ENCODE measurements at places on chromosomes 2 and 18. TPM values are rescaled to one million over a fixed set of nuclear protein-coding genes. Genes with fewer than 3 reads are reported as not detected.
A peak's percentile ranks its signal among the peaks of the same experiment; 100 is the strongest.

CNTNAP5 gene
- not detected for total RNA-seq

VAMP8 gene
- total RNA-seq: 21.2 TPM

DNA sequence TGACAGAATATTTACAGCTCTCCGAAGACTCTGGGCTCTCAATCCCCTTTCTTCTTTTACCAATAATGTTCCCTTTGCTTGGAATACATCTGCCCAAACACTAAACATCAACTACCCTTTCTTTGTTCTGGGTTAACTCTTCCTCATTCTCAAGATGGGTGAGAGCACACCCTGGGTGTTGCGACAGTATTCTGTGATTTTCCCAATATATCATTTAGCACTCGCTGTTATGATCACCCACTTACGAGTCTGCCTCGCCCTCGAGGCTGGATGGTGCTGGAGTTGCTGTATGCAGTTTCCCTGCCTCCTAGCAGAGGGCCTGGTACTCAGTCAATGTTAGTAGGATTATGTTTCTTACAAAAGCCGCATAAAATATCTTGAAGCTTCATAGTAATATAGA, 93.2 kb downstream of the SOCS6 start:
- DNase-seq: no peak

CREG2 gene
- total RNA-seq: 2.4 TPM

GRCh38 chr2:17864676-17865075, 13.8 kb upstream of the KCNS3 start:
- DNase-seq: no peak

MARCHF4 gene
- 2.7 TPM for total RNA-seq

TNS1 gene
- total RNA-seq: 47.8 TPM

GRCh38 chr2:75562513-75562864, 1.8 kb upstream of the EVA1A start:
- DNase-seq: no peak

HOXD9 gene
- 0.06 TPM for total RNA-seq

DNA sequence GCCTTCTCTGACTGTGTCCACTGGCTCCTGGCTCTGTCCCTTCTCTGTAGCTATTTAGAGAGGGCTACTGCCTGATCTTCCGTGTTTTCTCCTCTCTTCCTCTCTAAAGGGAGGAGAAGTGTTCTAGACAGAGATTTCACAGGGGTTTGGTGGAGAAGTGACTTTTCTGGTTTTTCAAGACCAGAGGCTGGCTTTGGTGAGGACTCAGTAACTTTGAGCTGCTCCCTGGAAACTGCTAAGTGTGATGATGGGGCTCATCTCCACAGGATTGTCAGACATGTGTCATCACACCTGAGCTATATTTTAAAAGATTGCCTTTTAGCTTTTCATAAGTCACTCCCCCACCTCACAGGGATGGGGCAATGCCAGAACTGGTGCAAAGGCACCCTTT, 6.2 kb downstream of the MAL start:
- no peak for DNase-seq

SH2D6 gene
- 5.9 TPM for total RNA-seq

GRCh38 chr18:34661464-34662087, 48.5 kb upstream of the DTNA start:
- DNase-seq: peak; percentile 64

GRCh38 chr2:239138610-239139009, 262.2 kb downstream of the HDAC4 start:
- no peak for DNase-seq

GRCh38 chr2:106868275-106868674, 17.7 kb downstream of the ST6GAL2 start:
- no peak for DNase-seq

DNA sequence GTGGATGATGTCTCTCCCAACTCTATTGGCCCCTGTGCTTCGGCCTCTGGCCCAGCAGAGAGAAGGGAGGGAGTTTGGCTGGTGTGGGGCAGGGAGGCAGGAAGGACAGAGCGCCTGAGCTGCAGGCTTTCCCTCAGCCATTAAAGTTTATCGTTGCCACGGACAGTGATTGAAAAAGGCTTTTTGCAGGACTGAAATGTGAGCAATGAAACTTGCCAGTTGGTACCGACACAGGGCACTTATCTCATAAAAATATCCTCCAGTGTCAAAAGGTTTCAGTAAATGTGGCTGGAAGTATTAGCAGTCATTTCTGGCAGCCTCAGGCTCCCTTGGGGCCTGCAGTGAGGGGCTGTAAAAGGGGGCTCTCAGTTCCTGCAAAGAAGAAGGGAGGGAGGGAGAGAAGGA, 169.2 kb downstream of the GLI2 start:
- no peak for DNase-seq

- peak; percentile 16 for DNase-seq
Measured at GRCh38 chr18:295756-296490, 28.1 kb upstream of the THOC1 start.

- DNase-seq: peak; percentile 98
Measured at GRCh38 chr2:10935953-10936942, 24.5 kb downstream of the KCNF1 start.

NIFK gene
- 55.7 TPM for total RNA-seq

ALK gene
- total RNA-seq: not detected

- DNase-seq: peak; percentile 72
Measured at GRCh38 chr2:188668017-188668680, 306.0 kb upstream of the COL3A1 start.

GRCh38 chr2:103823847-103824246, 1030.1 kb upstream of the POU3F3 start:
- DNase-seq: no peak

NR4A2 gene
- 0.13 TPM for total RNA-seq

- DNase-seq: no peak
Measured at GRCh38 chr2:62524293-62524941, 18.4 kb upstream of the TMEM17 start.

DNA sequence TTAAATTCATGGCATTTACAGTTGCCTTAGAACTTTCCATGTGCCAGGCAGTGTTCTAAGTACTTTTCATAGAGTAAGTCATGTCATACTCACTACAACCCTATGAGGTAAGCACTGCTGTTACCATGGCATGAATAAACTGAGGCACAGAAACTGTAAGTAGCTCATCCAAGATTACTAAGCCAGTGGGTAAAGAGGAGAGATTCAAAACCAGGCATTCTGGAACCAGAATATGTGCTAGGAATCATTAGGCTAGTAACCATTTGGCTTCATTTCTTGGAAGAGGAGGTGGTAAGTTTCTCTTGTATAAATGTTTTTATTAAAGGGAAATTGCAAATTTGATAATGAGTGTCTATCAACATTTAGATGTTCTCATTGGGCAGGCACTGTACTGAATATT, 35.1 kb downstream of the SOX11 start:
- no peak for DNase-seq

NPPC gene
- total RNA-seq: not detected

REG3A gene
- not detected for total RNA-seq

DNA sequence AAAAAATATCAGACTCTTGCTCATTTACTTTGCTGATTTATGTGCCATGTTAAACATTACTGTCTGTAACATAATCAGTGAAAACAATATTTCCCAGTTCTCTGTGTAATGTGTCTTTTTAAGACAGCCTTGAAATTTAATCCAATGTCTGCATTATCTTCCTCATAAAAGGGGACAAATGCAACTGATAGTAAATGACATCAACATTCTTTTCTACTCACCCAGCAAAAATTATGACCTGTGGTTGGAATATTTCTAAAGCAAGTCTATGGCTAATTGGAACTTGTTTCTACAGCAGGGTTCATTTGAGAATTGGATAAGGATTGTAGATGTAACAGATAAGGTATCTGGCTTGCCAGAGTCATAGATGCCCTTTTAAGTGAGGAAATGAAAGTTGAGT, 34.8 kb downstream of the C1D start:
- DNase-seq: peak; percentile 37

STARD6 gene
- total RNA-seq: not detected

DNA sequence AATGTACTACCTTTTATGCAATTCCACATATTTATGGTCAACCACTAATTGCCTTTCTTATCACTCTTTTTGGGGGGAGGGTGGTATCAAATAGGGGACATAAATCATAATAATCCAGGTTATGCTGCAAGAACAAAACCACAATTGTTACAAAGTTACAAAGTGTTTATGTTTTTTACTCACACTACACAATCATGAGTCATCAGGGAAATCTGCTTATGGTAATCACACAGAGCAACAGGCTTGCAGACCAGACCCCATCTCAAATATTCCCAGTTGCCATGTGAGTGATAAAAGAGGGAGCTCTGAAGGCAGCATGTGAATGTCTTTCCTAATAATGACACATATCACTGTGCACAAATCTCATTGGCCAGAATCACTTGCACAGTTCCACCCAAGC, 304.7 kb upstream of the TMEFF2 start:
- peak; percentile 79 for DNase-seq

DNA sequence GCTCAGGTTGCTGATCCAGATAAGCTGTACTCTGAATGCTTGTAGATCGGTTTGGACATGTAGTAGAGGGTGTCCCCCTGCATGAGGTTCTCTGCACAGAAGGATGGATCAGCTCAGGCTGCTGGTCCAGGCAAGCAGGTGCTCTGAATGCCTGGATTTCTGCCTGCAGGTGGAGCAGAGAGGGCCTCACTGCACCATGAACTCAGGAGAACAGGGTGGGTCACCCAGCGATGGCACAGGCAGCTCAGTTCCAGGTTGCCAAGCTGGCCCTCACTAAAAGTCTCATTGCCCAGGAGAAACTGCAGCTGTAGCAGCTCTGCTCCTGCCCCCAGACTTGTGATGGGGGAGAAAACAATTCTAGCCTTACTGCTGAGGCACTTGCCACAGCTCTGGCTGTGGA, 491.8 kb downstream of the XIRP2 start:
- no peak for DNase-seq

NYAP2 gene
- not detected for total RNA-seq

DNA sequence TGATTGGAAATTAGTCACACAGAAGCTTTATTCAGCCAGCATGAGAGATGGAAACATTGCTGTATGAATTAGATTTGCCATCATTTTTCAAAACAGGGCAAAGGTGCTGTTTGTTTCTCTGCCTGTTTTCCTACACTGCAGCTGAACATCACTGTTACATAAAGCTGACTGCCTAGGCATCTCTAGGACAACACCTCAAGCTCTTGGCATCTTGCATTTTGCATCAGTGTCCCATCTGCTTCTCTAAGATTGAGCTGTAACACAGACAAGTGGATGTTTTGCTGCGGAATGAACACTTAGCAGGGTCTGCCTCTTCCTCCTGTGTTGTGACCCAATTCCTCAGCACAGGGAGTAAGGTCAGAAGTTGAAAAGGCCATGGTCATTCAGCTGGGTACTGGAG, 4.9 kb downstream of the CCT7 start:
- no peak for DNase-seq

GKN1 gene
- total RNA-seq: not detected

DNA sequence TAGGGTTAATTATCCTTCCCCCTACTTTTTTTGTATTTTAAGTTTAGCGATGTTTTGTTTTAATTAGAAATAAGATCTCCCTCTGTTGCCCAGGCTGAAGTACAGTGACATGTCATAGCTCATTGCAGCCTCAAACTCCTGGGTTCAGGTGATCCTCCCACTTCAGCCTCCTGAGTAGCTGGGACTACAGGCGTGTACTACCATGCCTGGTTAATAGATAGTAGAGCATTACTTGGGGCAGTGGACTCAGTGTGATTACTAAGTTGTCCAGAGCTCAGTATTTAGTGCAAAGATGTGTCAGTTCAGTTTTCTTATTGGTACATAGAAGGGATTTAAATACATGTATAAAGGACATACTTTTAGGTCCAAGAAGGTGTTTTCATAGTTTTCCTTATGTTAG, 9.5 kb upstream of the ADGRF3 start:
- no peak for DNase-seq

- DNase-seq: peak; percentile 98
Measured at GRCh38 chr2:29528891-29529520, 392.4 kb downstream of the ALK start.

DSG1 gene
- not detected for total RNA-seq

DNA sequence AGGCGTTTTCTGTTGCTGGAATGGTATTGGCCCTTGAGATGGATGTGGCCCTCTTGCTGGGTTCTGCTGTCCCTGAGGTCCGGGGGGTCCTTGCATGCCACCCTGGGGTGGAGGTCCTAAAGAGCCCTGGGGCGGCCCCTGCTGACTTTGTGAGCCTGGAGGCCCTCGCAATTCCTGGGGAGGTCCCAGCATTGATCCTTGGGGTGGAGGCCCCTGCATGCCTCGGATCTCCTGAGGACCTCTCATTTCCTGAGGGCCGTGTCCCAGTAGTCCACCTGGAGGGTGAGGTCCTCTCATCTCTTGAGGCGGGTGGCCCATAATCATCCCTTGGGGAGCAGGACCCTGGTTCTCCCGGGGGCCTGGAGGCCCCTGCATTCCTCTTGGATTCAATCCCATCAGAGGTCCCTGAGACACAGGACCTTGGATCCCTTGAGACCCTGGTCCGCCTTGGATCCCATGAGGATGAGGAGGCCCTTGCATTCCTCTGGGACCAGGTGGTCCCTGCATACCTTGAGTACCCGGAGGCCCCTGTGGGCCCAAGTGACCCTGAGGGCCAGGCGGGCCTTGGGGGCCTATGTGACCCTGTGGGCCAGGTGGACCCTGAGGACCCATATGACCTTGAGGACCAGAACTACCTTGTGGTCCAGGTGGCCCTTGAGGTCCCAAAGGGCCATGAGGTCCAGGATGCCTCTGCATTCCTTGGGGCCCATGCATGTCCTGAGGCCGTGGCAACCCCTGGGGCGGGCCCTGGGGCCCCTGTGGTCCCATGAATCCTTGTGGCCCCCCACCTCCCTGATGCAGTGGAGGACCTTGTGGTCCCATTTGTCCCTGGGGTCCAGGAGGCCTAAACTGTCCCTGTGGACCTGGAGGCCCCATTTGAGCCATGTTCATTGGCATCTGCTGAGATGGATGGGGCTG, 18.3 kb downstream of the SFT2D3 start:
- DNase-seq: no peak

GPR75 gene
- total RNA-seq: 0.92 TPM

DNA sequence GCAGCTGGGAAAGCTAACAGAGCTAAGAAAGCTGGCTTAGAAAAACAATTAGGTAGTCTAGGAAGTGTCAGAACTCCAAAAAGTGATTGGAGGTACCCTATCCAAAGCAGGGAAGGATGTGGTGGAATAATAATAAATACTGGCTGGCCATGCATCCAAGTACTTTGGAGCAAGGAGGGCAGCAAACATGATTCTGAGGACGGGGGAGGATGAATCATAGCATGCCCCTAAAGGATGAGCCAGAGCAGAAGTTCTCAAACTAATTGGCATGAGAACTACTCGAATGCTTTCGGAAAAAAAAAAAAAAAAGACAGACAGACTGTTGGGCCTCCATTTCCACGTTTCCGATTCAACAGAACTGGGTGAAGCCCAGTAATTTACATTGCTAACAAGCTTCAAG, 2.4 kb downstream of the CWC22 start:
- no peak for DNase-seq

DNA sequence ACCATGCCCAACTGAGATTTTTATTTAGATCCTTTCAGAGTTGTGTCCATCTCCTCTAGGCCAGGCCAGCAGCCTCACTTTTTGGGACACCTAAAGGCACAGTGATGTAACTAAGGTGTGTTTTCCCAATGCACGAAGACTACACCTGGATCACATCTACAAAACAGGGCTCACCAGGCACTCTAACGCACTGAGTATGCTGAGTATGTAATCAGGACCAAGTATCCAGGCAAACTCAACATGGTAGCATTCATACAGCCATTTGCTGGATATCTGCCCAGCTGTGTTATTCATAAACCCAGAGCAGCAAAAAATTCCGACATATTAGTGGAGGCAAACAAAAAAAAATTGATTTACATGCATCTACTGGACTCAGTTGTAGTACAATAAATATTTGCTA, 33.8 kb downstream of the LPIN2 start:
- DNase-seq: peak; percentile 59

WDR33 gene
- total RNA-seq: 22.9 TPM
